DMS79 treated with DMSO at 0.1 percent for 48 hours (cell line): ENCODE measurements at places on chromosomes 7 and 10.

DNA sequence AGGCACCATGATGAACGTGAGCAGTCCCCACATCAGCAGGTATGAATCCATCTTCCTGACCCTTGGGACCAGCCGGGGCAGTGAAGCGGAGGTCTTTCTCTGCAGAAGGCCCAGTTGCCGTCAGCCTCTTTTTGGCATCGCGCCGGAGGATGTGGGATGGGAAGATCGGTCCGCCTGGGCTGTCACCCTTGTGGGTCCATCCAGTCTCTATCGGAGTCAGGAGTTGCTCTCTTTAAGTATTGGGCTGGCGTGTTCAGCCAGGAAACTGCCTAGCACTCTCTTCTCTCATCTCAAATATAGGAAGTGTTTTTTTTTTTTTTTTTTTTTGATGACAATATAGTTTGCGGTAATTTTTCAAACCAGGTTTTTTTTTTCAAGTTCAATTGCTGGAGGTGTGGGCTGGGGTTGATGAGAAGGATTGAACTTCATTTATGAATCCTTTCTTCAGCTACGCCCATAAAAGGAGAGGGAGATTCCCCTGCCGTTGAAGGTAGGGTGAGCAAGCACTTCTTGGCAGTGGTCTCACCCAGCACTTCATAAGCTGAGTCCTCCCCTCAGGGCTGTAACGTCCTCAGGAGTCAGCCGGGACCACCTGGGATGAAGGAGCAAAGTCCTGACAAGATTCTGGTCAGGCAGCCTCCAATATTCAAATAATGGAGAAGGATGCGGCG, at the start of gene IL2RA:
IL2RA (minus strand) TSS at position 267 of the 671 bp plus-strand sequence; CDS start at position 51, 216 bp downstream.
- no peak for DNase-seq

DNA sequence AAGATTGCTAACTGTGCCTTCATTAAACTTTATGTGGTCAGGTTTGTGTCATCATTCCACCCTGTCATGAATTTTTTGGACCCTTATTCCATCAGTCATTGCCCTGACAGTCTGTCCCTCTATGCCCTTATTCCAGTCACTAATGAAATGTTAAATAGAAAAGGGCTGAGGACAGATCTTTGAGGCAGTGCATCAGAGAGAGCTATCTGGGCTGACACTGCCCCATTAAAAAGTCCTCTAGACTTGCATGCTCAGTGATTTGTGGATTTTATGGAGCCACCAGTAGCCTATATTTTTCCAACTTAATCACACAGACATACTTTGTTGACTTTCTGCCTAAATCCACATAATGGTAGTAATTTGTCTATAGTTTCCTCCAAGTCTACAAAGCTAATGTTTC, 264.7 kb upstream of the YAE1 start:
- DNase-seq: no peak

- DNase-seq: no peak
Observed at GRCh38 chr7:55066938-55067337, 48.1 kb downstream of the EGFR start.

DNA sequence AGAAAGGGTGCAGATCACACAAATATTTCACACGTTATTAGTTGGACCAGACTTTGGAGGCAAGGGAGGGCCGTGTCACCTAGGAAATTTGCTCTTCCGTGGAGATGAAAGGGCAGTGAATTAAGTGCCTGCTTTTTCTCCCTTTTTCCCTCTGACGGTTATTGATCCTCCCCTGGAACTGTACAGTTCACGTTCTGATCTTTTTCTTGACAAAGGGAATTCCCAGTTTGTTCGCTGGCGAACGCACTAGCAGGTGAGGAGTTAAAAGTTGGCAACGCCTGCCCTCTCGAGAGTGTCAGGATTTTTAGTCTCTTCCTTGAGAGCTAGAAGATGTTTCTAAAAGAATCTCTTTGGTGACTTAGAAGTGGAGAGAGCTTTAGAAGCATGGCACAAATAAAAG, 111.5 kb downstream of the TCF7L2 start:
- DNase-seq: no peak

GRCh38 chr7:155416646-155417380, 41.1 kb upstream of the EN2 start:
- DNase-seq: no peak

- DNase-seq: no peak
Observed at GRCh38 chr10:12985347-12985746, 16.2 kb downstream of the CCDC3 start.

DNA sequence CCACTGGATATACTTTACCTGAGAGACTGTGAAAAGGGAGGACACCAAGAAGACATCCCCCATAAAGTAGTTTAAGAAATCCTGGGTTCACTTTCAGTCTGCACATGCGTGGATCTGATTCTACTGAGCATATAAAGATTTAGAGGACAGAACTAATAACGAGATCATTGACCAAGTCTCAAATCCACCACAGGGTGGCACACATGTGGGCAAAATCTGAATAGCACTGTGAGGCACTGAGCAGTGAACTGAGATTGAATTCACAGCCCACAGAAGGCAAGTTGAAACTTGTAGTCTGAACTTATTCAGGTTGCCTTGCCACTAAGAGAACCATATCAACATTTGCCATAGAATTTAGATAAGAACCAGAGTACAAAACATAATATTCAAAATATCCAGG, 818.6 kb downstream of the GRID1 start:
- DNase-seq: no peak

GRCh38 chr10:8023321-8023720, 31.2 kb upstream of the GATA3 start:
- no peak for DNase-seq

GRCh38 chr7:87918740-87919139, 15.3 kb upstream of the ADAM22 start:
- no peak for DNase-seq
